CD4-positive, alpha-beta T cell treated with Interleukin-10 for 1 hour (primary cell): ENCODE measurements at places on chromosomes 5 and 9.

- DNase-seq, result no peak
These were observed 6.3 kb downstream of the TYRP1 start for GRCh38 chr9:12699529-12699928.

GRCh38 chr9:21904371-21904770 lies 89.8 kb downstream of the CDKN2A start:
- DNase-seq, result no peak

- no peak for DNase-seq
These were observed 560.8 kb upstream of the WWC1 start for GRCh38 chr5:167730656-167731055.

- no peak for DNase-seq
These were observed 448.0 kb downstream of the CDH10 start for GRCh38 chr5:24196789-24197188.

GRCh38 chr9:138060881-138061280 lies 183.3 kb downstream of the CACNA1B start:
- DNase-seq, result no peak

DNA sequence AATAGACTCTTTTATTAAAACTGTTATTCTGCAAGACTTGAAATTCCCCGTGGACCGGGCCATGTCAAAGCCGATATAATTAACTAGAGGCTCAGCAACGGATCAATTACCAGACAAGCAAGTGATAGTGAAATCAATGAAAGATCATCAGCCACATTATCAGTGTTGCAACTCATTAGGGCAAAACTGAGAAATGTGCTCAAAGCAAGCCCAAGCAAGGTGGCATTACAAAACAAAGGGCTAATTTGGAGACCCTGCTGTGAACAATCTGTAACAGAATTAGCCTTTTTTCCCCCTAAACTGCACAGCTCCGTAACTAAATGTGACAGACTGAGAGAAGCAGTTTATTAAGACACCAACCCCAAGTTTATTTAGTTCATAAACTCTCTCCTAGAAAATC lies 140.3 kb downstream of the BNC2 start:
- no peak for DNase-seq

GRCh38 chr9:123069010-123069481 lies 35.6 kb downstream of the GPR21 start:
- DNase-seq, result no peak

DNA sequence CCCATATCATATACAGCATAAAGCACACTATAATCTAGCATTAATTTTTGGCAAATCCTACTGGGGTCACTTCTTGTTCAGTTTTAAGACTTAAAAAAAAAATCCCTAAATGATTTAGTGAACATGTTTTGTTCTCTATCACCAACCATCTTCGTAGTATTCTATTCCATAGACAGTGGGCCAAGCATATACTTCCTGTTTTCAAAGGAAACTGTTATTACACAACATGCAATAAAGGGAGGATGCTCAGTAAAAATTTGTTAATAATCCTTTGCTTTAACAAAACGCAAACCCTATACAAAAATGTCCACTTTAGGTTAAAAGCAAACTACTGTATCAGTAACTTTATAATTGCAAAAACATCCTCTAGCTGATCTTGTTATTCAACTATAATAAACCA lies 13.0 kb downstream of the CCNH start:
- no peak for DNase-seq

DNA sequence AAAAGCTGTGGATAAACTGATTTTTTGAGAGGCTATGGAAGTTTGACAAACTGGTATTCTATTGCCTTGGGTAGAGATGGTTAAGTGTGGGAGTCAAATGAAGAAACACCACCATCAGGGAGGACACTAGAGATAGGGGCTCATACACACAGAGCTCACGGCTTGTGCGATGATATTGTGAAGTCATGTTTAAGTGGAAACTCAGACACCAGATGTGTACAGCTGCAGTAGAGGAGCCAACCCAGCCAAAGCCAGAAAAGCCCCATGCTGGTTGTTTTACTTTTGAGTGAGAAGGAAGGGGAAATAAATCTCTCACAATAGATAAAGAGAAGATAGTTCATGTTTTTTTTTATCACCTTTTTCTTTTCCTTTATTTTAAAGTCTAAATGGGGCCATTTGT lies 377.7 kb downstream of the DMRT2 start:
- no peak for DNase-seq

GRCh38 chr9:89600831-89601230 lies 4.0 kb upstream of the GADD45G start:
- no peak for DNase-seq

- DNase-seq, result no peak
These were observed 697 bp downstream of the SLC1A1 start for GRCh38 chr9:4490705-4491625.

DNA sequence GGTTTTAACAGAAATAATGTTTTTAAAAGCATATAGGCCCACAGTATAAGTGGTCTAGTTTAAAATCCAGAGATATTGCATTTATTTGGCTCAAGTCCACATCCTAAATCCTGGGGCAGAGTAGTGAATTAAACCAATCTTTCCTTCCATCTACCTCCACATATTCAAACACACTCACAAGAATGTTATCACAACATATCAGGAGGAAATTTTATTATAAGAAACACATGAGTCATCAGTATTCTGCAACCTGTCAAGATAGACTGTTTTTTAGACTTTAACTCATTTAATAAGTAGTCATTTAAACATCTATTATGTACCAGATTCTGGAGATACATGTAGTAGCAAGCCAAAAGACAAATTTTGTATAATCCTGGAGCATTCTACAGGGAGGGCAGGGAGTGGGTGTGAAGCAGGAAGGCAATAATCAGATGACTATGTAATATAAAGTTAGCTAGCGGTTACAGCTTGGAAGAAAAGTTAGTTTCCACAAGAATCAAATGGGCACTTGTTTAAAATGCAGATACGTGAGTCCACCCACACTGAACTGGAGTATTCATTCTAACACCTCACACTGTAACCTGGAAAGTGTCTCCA lies 187.3 kb upstream of the PIK3R1 start:
- no peak for DNase-seq

DNA sequence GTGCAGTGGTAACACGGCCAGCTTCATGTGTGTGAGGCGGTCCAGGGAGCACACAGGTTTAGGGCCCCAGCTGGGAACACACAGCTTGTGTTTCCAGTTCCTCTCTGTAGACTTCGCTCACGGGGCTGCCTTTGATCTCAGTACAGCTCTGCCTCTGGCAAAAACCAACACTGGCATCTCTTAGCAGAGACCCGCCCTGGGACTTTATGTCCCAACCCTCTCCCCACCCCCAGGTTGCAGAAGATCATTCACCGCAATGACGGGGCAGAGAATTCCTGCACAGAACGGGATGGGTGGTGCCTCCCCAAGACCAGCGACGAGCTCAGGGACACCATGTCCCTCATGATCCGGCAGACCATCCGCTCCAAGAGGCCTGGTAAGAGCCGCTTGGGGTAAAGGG lies 5.2 kb upstream of the CEL start:
- DNase-seq, result no peak

DNA sequence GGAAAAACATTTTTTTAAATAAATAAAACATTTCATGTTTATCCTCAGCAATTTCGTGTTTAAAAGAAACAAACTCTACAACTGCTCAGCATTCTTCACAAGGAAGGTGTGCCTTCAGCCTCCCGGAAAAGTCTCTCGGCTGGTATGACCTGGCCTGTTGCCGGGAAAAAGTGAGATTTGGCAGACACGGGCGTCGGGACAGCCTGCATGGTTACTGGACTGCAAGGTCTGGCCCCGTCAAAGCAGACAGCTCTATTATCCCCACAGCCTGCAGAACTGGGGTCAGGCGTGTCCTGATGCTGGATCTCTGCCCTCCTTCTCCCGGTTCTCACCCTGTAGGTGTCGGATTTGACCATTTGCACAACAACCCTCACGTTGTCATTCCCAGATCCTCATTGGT lies 120.3 kb upstream of the SPATA31C2 start:
- no peak for DNase-seq

GRCh38 chr9:82184524-82184923 lies 196.0 kb downstream of the SPATA31D1 start:
- no peak for DNase-seq

- DNase-seq, result no peak
These were observed 175.1 kb upstream of the S1PR3 start for GRCh38 chr9:88816141-88816540.

GRCh38 chr5:65455064-65455463 lies 26.7 kb downstream of the ADAMTS6 start:
- DNase-seq, result no peak

- no peak for DNase-seq
These were observed 53.0 kb downstream of the DROSHA start for GRCh38 chr5:31478901-31479300.

DNA sequence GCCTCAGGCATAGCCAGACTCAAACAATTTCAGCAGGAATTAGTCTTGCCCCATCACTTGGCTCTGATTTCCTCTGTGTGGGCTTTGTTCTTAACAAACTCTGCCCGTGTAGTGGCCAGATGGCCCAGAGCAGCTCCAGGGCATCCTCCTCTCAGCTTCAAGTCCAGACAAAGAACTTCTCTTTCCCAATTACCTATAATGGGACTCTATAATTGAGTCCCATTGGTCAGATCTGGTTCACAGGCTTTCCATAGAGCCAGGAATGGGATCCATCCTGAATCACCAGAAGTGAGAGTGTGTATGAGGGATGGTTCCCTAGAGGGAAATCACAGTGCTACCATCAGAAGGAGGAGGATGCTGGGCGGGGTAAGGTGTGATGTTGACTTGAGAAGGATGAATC lies 515.8 kb downstream of the KIF4B start:
- no peak for DNase-seq

DNA sequence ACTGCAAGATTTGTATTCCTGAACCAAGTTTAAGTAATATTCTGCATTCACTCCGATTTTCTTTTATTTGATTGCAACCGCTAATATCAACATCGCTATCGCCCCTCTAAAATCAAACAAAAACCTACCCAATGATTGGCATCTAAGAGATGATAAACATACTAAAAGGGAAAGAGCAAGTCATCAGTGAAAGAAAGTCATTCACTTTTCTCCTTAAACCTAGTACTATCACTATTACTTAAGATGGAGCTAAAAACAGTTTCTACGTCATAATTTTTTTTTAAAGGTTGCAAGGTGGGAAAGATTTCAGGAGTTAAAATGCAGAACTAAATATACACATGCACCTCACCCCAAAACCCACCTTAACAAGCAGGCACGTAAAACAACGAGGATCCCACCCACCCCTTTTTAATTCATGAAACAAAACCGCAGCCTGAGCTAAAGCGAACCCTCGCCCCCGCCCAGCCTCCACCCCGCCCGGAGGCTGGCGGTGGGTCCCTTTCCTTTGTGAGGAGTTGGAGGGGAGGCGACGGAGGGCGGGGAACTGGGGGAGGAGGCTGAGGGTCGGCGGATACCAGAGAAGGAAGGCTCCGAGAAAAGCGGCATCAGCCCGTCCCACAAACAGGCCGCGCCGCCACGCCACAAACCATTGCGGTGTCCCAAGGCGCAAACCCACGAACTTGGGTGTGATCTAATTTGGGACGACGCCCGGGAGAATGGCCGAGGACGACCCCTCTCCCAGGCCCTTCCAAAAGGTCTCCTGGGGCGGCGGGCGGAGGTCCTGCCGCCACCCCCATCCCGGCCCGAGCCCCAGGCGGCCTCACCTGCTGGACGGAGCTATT lies 861 bp downstream of the UBQLN1 start:
- DNase-seq, result peak; percentile 71

- DNase-seq, result peak; percentile 62
These were observed 1.1 kb upstream of the NOTCH1 start for GRCh38 chr9:136546697-136547501.

DNA sequence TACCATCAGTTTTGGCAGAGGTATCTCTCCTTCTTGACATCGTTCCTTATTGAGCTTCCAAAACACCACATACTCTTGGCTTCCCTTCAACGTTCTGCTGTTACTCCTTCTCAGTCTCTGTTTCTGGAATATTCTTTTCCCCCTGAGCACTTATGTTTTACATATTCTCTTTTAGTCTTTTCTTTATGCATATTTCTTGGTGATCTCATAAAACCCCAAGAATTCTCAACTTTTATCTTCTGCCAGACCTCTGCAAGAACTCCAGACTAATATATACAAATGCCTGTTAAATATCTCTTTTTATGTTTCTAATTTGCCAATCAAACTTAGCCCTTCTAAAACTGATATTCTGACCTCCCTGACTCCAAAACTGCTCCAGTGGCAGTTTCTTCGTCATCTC lies 453.4 kb upstream of the CTNND2 start:
- no peak for DNase-seq

- no peak for DNase-seq
These were observed 292.8 kb downstream of the TLE1 start for GRCh38 chr9:81396528-81396927.

DNA sequence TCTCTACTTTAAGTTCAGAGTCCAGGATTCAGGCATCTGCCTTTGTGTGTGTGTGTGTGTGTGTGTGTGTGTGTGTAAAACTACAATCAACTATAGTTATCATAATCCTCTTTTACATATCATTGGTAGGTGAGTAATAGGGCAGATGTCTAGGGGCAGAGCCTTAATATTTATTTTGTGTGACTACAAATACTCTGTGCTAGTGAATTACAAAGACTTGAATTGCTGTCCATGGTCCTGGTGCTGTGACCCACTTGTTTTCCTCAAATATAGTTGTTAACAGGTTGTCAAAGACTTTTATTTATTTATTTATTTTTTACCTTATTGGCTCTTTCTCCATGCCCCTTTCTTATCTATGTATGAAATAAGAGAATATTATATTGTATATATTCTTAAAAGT lies 196.8 kb downstream of the ANXA1 start:
- DNase-seq, result no peak

DNA sequence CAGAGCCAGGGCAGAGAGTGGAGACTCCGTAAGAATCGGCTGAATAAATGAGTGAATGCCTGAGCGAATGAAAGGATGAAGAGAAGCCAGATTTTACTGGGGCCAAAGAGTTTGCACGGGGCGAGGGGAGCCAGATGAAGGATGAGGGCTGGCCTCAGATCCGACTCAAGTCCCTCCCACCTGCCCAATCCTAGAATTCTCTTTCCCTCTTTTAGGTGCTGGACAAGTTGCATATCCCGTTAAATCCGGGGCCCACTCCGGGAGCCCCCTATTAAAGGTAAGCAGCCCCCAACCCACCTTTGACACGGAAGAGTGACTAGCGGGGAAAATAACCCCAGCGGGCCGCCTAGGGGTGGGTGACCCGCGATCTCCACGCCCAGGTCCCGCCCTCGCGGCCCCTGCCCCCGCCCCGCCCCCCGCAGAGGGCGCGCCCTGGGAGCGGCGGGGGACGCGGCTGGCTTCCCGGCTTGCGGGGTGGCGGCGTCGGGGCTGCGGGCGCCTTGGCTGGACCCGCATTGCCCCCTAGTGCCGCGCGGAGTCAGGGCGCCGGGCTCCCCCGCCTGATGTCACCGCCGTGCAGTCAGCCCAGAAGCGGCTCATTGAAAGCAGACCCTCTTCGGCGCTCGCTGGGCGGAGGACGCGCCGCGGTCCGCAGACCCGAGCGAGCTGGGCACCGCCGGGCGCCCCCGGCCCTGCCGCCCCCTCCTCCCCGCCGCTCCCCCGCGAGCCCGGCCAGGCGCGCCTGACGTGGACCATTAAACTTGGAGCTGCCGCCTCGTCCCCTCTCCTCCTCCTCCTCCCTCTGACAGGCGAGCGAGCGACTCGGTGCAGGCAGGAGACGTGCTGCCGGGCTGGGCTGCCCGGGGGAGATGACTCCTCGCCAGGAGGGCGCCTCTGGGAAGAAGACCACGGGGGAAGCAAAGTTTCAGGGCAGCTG lies at the start of gene ADRA1B:
Gene ADRA1B, plus strand, starts transcription at position 579 of the 937 bp plus-strand sequence. CDS start 424 bp downstream, outside the sequence.
- DNase-seq, result peak; percentile 26
